ENCODE measurements at places on chromosomes 7 and 10. TPM values are rescaled to one million over a fixed set of nuclear protein-coding genes. Genes with fewer than 3 reads are reported as not detected.

The CASP2 gene
- 20.2 TPM for total RNA-seq

The ANXA8 gene
- total RNA-seq = 35.1 TPM

The DPP6 gene
- not detected for total RNA-seq

The NKX6-2 gene
- 0.48 TPM for total RNA-seq

The TRIM74 gene
- total RNA-seq = 0.55 TPM

The NYAP1 gene
- total RNA-seq = 5.8 TPM

The CDH23 gene
- 1.9 TPM for total RNA-seq

The PSTK gene
- 3.7 TPM for total RNA-seq

The TMEM196 gene
- not detected for total RNA-seq

The TAS2R4 gene
- 0.12 TPM for total RNA-seq

The PPP1R9A gene
- 4.0 TPM for total RNA-seq

The RBP4 gene
- total RNA-seq = 5.0 TPM

The MMD2 gene
- not detected for total RNA-seq

The FKBP6 gene
- not detected for total RNA-seq

The ARHGEF35 gene
- total RNA-seq = 0.39 TPM

The MYO3A gene
- not detected for total RNA-seq

Measured in A549 treated with Hydrocortisone at 1 μM for 4 hours (cell line).